ENCODE measurements at places on chromosomes 16 and 17.

GRCh38 chr17:17051791-17052461 is 9.7 kb downstream of the MPRIP start:
- no peak for DNase-seq

- DNase-seq: no peak
Measured at GRCh38 chr16:46648656-46649055, 27.5 kb upstream of the SHCBP1 start.

GRCh38 chr17:17722081-17722905 is 41.0 kb downstream of the RAI1 start:
- no peak for DNase-seq

GRCh38 chr16:89600956-89601355 is 12.5 kb upstream of the DPEP1 start:
- no peak for DNase-seq

- no peak for DNase-seq
Measured at GRCh38 chr17:73240561-73240960, 21.1 kb downstream of the CPSF4L start.

GRCh38 chr17:1438593-1439083 is 17.4 kb downstream of the CRK start:
- DNase-seq: no peak

DNA sequence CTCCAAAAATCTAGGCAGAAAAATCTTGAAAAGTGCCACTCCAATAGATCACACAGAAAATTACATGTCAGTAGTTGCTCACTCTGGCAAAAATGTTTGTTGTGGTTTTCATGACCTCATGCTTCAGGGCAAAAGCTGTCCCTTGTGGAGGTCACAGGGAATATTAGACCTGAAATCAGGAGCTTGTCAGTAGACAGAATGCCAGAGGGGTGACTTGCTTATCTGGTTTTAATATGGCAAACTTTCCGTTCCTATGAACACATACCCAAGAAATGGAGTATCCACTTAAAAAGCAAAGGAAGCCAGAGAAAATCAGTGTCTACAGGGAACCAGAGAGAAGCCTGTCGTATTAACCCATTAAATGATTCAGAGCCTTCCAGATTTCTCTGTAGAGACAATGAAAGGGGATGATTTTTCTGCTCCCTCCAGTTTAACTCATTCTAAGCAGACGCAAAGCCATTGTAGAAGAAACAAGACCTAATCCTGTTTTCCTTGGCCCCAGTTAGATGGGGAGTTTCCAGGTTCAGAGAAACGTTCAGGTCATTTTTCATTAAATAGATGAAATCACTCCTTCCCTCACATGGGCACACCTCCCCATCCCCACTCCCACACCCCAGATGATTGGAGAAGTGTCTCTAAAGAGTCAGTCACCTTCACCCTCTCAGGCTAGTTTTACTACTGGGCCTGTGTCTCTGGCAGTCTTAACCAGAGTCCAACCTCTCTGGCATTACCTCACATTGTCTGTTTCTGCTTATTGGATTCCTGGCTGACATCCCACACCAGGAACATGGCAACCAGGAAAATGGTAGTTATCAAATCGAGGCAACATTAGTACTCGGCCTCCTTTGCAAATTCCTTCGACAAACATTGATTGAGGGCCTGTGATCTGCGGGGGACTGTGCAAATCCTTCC is 6.0 kb downstream of the SOX9 start:
- peak; percentile 98 for DNase-seq

DNA sequence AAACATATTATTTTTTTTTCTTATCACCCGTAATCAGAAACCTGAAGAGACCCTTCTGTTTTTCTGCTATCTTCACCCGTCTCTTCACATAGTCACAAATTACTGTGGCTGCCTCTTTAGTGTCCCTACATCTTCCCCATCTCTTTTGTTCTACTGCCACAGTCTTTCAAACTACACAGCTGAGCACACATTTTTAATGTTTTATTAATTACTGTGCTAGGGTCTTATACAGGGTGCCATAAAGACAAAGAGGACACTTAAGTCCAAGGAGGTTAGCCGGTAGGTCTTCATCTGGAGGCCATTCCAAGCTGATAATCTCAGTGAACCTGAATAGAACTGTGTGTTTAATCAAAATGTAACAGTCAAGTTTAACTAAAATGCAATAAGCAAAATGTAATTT is 20.7 kb downstream of the CNTNAP4 start:
- DNase-seq: no peak

DNA sequence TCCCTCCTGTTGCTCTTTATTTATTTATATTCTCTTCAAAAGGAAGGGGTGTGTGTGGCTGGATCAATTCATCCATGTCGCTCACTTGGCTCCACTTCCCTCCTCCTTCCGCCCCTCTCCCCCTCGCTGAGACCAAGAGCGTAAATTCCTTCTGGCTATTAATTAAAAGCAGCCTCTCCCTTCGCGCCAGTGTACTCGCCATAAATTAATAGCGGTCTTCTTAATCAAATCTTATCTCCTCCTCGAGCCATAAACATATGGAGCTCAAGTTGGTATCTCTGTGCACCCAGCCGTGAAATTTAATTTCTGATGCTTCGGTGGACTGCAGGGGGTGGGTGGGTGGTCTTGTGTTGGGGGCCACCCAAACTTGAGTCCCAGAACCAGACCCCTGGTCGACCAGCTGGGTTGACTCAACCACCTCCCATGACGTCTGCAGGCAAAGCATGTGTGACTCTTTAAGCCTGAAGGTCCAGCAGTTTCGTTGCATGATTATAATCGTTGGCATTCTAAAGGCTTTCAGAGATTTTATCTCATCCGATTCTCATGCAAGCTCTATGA is 57.9 kb downstream of the SDK2 start:
- DNase-seq: no peak

DNA sequence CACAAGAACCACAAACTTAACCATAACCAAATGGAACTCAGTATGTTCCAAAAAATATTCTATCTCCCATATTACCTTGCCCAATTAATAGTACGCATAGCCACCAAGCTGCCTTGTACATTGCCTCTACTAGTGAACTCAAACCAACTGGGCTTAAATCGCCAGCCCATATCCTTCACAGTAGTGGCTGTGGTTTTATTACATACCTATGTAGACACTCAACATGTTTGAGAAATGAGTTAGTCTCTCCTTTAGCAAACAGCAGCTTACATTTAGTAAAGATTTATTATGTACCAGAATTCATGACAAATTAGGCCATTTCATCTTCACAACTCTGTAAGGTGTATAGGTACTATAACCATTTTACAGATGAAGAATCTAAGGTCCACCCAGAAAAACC is 41.4 kb downstream of the GRB2 start:
- DNase-seq: peak; percentile 51

- peak; percentile 49 for DNase-seq
Measured at GRCh38 chr17:34171245-34171818, 83.8 kb upstream of the CCL2 start.

DNA sequence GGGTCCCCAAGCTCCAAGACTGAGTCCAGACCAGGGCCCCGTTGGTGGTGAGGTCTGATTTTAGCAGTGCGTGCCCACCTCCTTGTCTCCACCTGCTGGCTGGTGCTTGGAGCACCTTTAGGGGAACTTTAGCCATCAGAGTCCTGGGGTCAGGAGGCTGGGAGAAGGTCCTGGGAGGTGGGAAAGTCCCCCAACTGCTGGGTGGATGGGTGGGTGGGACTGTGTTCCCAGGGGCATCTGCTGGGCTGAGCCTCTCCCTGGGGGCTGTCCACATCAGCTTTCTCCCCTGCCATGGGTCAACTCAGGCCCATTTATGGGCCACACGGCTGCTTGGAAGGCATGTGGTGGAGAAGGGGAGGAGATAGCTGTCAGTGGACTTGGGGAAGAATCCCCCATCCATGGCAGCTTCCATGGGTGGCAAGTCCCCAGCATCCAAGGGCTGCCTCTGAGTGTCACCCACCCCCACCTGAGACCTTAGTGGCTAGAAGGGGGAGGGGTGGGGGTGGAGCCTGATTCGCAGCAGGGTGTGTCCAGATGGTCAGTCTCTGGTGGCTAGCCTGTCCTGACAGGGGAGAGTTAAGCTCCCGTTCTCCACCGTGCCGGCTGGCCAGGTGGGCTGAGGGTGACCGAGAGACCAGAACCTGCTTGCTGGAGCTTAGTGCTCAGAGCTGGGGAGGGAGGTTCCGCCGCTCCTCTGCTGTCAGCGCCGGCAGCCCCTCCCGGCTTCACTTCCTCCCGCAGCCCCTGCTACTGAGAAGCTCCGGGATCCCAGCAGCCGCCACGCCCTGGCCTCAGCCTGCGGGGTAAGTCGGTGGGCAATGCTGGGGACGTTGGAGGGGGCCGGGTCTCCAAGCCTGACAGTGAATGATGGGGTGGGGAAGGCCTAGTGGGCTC is at the start of gene TRPV2:
TRPV2 (plus strand) TSS at position 541 of the 894 bp plus-strand sequence. CDS start 2,098 bp downstream, outside the sequence.
- DNase-seq: no peak

DNA sequence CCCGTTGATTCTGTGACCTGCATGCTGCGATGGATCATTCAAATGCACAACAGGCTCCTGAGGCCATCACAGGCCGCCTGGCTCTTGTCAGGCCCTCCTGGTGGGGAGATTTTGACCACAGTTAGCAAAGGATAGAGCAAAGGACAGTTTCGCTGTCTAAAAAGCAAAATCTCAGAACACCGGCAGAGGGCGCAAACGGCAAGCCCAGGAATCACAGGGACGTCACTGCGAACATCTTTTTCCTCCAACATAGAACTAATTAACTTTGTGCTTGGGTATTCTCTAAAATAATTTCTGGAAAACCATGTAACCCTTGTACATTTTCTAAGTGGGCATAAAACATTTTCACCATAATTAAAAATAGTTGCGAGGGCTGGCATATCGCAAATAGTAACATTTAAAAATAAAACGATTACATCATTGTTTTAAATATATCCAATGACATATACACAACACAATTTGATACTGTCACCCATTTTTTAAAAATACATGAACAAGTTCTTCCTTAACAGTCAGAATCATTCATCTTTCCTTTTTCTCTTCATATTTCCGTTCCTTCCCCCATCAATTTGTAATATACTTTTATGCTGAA is 19.7 kb upstream of the SLC47A1 start:
- peak; percentile 69 for DNase-seq

DNA sequence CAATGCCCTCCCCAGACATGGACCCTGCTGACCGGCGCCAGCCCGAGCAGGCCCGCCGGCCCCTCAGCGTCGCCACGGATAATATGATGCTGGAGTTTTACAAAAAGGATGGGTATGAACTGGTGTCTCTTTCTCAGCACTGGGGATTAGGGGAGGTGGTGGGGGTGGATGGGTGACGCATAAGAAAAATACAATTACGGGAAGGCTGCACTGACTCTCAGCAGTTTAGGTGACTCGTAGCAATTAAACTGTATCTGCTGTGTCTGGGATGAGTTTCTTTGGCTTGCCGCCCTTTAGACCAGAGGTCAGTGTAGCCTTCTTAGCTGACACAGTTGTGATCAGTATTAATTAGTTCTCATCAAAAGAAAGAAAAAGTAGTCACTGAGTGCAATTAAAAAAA is 59.0 kb downstream of the ELAC2 start:
- no peak for DNase-seq

- DNase-seq: no peak
Measured at GRCh38 chr16:11432856-11433395, 87.7 kb downstream of the RMI2 start.

- no peak for DNase-seq
Measured at GRCh38 chr17:69815406-69815805, 259.6 kb upstream of the KCNJ16 start.

- no peak for DNase-seq
Measured at GRCh38 chr16:84940670-84941551, 70.4 kb downstream of the ZDHHC7 start.

DNA sequence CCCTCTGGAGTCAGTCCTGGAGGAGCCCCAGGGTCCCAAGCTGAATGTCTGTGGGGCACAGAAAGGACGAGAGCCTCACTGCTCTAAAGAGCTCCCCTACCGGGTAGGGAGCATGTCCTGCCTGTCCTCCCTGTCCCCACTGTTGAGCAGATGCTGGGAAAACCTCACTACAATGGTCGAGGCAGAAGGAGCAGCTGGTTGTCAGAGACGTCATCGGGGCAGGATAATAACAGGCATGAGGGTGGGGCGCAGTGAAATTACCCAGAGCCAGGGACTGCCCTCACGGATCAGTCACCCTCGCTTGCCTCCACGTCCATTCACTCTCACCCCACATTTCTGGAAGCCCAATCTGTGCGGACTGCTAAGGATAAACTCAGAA is 538 bp downstream of the TM4SF5 start:
- no peak for DNase-seq

GRCh38 chr16:49890876-49891275 is 35.0 kb upstream of the ZNF423 start:
- no peak for DNase-seq

- DNase-seq: no peak
Measured at GRCh38 chr17:77432742-77433141, 292.0 kb downstream of the SEC14L1 start.

GRCh38 chr17:45404870-45405249 is 27.8 kb downstream of the ARHGAP27 start:
- no peak for DNase-seq

GRCh38 chr17:66637491-66637890 is 197.4 kb upstream of the CACNG5 start:
- no peak for DNase-seq

DNA sequence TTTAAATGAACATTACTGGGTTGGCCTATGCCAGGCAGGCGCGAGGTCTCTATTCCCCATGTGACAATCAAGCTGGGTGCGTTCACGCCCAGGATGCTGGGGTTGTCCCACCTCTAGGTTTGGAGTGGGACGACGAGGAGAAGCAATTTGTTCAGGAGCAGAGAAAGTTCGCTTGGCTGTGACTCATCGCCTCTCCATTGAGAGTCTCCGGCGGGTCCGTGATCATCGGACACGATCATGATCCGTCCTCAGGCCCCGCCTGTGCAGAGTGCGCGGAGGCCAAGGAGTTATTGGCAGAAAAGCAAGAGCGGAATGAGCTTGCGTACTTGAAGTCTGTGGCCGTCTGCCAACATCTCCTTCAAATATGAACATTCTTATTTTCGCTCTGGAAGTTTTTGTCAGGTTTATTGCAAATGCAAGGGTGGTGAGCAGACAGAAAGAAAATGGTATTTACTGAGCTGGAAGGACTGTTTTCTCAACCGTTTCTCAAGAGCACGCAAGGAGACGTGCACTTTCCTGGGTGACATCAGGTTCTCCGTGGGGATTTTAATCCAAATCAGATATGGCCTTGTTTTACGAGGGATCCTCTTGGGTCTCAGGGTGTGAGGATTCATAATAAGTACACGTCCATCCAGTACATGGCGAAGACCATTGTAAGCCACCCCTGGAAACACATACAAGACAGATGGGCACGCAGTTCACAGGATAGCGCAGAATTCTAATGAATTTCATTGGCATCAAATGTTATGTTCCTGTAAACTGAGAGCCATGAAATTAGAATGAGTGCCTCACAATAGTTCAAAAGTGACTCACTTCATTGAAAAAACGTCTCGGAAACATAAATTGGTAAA is 70.1 kb upstream of the CREBBP start:
- DNase-seq: peak; percentile 87

GRCh38 chr16:11609474-11610120 is 22.9 kb upstream of the LITAF start:
- no peak for DNase-seq

- no peak for DNase-seq
Measured at GRCh38 chr17:82178499-82179261, 34.0 kb downstream of the CCDC57 start.

Data from H54 (cell line).